ENCODE measurements at places on chromosomes 4 and X.

- DNase-seq: no peak
Observed at GRCh38 chrX:72080800-72081199, 50.9 kb downstream of the RTL5 start.

DNA sequence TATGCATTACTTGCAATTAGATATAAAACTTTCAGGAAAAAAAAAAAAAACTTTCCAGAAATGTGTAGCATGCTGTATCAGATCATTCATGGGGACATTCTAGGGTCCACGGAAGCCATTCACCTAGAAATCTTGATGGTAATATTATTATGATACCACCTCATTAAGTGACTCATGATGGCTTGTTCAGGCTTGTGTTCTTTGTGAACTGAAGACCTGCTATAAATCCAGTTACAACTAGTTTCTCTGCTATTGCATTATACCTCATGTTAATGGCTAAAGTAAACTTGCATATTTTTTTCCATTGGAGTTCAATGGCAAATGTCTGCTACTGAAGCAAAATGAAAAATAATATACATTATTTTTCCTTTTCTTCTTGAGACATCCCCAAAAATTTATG is 35.3 kb upstream of the PTPN13 start:
- DNase-seq: no peak

GRCh38 chr4:109185951-109186350 is 116.5 kb downstream of the COL25A1 start:
- DNase-seq: no peak

GRCh38 chrX:19595043-19595677 is 79.9 kb upstream of the MAP3K15 start:
- DNase-seq: no peak
